ENCODE measurements at places on chromosomes 3 and 15. TPM values are rescaled to one million over a fixed set of nuclear protein-coding genes. Genes with fewer than 3 reads are reported as not detected.

DNA sequence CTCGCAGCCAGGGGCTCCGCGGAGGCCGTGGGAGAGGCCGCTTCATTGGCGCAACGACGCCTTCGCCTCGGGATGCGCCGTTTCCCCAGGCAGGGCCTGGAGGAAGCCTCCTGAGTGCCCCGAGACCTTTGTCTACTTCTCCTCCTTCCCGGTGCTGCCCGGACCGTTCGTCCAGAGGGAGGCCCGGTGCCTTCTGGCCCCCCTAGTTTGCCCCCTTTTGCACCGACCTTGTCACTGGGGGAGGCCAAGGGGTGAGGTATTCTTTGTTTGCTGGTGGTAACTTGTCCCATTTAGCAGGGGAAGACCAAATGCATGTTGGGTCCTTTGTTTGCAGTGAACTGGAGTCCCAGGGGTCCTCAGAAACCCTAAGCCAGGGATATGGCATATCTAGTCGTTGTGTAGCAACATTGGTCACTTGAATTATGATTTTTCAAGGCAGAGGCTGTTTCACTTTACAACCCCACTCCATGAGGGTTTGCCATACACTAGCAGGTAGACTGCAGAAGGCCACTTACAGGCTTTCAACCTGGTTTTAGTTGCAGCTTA lies 615 bp downstream of the DHX30 start:
- no peak for DNase-seq

Gene GOLGA6L4
- 1.8 TPM for total RNA-seq

GRCh38 chr3:47013231-47013630 lies 33.8 kb downstream of the NBEAL2 start:
- DNase-seq: no peak

GRCh38 chr3:57981483-57982087 lies 26.6 kb upstream of the FLNB start:
- no peak for DNase-seq

DNA sequence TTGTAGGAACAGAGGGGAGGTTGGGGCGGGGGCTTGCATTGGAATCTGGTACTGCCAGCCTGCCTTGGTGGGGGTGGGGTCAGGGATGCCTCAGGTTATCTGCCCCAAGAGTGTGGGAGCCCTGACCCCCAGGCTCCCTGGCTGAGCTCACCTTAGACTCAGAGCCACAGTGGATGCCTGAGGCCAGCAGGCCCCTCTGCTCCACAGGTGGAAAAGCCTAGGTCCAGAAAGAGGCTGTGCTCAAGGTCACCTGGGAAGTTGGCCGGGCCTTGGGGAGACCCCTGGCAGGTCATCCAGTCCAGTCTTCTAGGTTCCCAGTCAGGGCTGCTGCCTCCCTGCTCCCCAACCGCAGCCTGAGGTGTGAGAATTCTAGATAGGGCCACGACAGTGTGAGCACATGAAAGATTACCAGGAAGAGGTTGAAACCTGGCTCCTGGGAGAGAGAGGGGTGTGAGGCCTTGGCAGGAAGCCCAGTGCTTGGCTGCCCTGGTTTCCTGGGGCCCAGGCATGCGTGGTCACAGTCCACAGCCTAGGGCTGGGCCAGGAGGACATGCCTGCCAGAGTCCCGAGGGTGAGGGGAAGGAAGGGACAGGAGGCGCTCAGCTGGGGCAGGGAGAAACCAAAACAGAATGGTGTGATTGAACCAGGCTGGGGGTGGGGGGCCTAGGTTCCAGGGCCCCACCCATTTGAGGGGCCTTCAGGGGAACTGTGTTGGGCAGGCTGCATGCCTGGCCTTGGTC lies 4.9 kb downstream of the HDAC11 start:
- DNase-seq: peak; percentile 81

DNA sequence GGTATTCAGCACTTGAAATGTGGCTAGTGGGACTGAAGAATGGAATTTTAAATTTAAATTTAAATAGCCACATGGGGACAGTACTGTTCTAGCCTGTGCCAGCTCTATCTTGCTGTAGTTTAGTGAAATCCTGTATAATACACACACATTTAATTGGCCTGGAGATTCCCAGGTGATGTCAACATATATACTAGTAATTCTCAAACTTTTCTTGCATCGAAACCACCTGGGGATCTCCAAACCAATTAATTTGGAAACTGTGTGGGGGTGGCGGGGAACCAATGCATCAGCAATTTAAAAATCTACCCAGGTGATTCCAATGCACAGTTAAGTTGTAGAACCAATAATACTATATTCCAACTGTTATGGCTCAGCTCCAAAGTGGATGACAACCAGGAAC lies 228.9 kb upstream of the MRPL3 start:
- no peak for DNase-seq

Gene SNX1
- 51.0 TPM for total RNA-seq

Gene TIGIT
- not detected for total RNA-seq

GRCh38 chr3:99625643-99626416 lies 12.6 kb upstream of the COL8A1 start:
- peak; percentile 39 for DNase-seq

Gene AGTR1
- 13.3 TPM for total RNA-seq

Gene IQCF5
- not detected for total RNA-seq

Gene ZNF774
- 1.8 TPM for total RNA-seq

- no peak for DNase-seq
Measured at GRCh38 chr3:184631472-184631861, 69.9 kb downstream of the EPHB3 start.

GRCh38 chr15:56454836-56455235 lies 10.1 kb downstream of the MNS1 start:
- no peak for DNase-seq

DNA sequence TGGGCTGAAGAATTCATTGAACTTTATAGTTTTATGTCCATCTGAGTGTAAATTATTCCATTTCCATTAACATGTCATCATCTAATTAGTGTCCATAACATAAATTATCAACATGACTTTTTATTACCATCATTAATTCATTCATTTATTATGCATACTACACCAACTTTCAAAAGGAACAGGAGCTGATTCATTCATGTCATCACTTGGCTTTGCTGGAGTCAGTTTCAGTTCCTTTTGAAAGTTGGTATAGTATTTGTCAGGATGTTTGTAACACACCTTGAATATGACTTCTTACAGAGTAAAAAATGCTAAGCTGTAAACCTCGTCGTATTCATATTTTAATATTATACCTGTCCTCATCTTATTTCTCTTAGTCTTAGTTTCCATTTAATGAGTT lies 298.0 kb upstream of the RBMS3 start:
- DNase-seq: no peak

- no peak for DNase-seq
Measured at GRCh38 chr3:30643763-30644462, 37.5 kb downstream of the TGFBR2 start.

GRCh38 chr3:32583708-32584107 lies 13.1 kb upstream of the DYNC1LI1 start:
- DNase-seq: no peak
